ENCODE measurements at places on chromosomes 2 and 18.

DNA sequence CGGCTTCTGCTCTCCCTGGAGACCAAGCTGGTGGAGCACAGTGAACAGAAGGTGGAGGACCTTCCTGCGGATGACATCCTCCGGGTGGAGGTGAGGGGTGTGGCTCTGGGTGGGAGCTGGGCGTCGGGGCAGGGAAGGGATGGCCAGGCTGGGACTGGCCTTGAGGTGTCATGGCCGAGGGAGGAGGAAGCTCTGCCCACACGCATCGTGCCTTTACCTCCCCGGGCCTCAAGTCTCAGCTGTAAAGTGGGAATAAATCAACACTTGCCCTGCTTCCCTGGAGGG, 98.2 kb downstream of the DYSF start:
- DNase-seq, result no peak

DNA sequence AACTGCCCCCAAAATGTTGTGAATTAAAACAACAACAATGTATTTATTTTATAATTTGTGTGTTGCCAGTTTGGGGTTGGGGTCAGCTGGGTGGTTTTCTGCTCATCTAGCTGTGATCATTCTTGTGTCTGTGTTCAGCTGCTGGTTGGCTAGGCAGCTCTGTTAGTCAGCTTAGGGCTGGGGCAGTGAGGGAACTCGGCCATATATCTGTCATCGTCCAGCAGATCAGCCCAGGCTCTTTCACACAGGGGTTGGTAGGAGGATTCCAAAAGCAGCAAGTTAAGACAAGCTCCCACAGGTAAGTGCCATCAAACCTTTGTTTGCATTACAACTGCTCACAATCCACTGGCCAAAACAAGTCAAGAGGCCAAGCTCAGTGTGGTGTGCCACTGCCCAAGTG, 121.5 kb downstream of the LPIN1 start:
- DNase-seq, result no peak

- no peak for DNase-seq
Observed at GRCh38 chr2:99722476-99722875, 232.7 kb upstream of the REV1 start.

- DNase-seq, result no peak
Observed at GRCh38 chr2:209456489-209456888, 32.6 kb downstream of the MAP2 start.

DNA sequence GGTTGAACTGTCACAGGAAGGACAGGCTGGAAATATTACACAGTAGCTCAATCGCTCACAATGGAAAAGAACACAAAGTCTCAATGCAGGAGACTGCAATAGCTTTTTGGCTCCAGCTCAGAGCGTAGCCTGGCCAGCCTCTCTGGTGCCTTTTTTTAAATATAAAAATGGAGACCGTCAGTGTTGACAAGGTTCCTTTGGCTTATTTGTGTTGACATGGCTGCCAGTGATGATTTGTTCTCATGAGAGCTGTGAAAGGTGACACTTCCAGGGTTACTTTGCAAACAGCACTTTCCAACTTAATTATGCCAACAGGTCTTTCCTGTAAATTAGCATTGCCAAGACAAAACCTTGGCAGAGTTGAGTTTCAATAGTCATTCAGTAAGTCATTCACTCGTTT, 70.8 kb downstream of the KCNE4 start:
- no peak for DNase-seq

- DNase-seq, result no peak
Observed at GRCh38 chr2:234958746-234959395, 7.1 kb downstream of the SH3BP4 start.

DNA sequence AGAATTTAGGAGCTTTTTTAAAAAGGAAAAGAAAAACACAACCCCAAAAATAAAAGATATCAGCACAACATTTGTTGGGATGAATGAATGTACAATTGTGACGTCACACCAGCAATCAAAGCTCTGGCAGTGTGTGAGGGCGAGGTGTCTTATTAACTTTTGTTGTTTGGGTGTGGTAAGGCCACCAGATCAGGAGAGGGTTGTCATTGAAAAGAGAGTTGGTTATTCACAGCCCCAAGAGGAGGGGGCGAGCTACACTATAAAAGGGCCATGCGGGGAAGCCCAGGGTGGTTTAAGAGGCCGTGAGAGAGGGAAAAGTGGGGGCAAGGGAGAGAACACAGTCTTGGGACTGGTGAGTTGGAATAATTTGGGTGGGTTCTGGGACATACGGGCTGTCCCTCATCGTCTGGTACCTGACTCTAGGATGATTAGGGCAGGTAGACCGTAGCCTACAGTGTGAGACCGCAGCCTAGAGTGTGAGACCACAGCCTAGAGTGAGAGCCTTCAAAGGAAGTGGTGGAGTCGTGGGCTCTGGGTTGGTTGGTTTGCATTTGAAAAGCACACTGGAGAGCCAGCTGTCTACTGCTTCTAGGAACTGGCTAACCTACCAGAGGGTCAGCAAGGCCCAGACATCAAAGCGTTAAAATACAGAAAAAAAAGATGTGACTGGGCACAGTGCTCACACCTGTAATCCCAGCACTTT, 128.4 kb downstream of the INO80D start:
- DNase-seq, result no peak

- no peak for DNase-seq
Observed at GRCh38 chr18:36334798-36335197, 37.3 kb downstream of the FHOD3 start.

- no peak for DNase-seq
Observed at GRCh38 chr2:28463211-28463816, 32.5 kb upstream of the PLB1 start.

- DNase-seq, result no peak
Observed at GRCh38 chr2:30190637-30191036, 40.7 kb upstream of the LBH start.

GRCh38 chr2:109473616-109474318, 140.0 kb downstream of the SEPTIN10 start:
- no peak for DNase-seq
